ENCODE measurements at places on chromosomes 12 and 14.
A peak's percentile ranks its signal among the peaks of the same experiment; 100 is the strongest.

DNA sequence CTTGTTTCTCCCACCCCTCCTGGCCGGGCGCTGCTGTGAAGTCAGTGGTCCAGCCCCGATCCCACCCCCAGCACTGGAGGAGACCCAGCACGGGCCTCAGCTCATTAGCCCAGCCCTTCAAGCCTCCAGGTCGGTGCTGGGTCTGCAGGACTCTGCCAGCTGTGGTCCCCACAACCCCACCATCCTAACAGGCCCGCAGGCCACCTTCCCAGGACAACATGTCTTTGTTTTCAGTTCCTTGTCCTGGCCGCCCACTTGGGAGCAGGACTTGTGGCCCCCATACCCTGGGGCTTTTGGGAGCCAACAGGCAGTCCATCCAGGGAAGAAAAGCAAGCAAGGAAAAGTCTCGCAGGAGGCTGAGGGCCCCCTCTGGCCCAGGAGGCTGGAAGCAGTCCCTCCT, 60.0 kb downstream of the HRK start:
- no peak for DNase-seq

DNA sequence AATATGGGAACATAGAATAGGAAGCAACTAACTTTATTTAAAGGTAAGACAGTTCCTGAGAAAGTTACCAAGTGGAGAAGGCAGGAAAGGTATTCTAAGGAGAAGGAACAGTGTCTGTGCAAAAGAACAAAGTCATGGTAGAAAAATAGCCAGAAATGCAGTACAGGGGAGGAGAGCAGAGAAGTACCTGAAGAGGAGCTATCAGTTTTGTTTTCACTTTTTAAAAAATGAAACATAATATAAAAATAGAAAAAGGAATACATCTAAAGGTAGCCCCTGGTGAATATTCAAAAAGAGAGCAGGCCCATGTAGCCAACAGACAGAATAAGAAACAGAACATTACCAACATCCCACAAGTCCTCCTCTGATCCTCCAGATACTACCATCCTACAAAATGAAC, 408.7 kb downstream of the ADAMTS20 start:
- no peak for DNase-seq

DNA sequence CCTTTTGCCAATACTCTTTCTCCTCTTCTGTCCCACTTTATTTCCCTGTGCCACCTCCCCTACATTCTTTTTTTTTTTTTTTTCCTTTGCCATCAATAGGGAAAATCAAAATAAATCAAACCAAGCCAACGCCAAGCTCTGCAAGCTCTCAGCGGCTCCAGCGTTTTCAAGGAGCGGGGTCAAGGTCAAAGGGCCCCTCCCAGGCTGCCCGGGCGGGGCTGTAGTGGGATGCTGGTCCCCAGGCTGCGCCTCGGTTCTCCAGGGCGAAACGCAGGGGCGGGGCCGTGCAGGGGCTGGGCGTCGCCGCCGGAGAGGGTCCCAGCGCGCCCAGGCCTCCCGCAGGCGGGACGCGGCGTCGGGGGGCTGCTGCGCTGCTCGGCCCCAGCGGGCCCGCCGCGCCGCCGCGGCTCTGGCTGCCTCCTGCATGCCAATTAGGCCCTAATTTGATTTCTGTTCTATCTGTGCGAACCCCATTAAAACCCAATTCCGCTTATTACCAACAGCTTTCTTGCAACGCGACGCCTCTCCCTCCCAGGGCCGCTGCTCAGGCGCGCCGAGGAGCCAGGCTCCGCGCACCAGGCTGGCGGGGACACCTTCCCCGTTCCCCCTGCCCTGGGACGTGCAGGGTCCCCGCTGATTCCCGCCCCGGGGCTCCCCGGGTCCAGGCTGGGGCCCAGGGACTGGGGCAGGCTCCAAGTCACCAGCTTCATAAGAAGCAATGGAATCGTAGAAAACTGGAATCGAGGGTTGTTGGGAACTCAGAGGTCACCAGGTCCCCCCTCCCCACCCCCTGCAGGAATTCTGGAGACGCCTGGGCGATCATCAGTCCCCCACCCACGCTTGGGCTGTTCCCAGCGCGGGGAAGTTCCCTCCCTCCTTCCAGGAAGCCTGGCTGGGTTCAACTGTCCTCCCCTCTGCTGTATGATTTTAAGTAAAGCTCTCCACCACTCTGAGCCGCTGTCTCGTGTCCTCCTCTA, 50.7 kb upstream of the MAP1LC3B2 start:
- peak; percentile 32 for DNase-seq

GRCh38 chr12:49483619-49484018, 55.2 kb upstream of the KCNH3 start:
- DNase-seq = no peak

- DNase-seq = no peak
These were observed 17.4 kb downstream of the KCNMB4 start for GRCh38 chr12:70383484-70383883.

- no peak for DNase-seq
These were observed 43.6 kb upstream of the CMAS start for GRCh38 chr12:22002430-22002829.

GRCh38 chr12:133221241-133221640, 14.4 kb downstream of the ANHX start:
- DNase-seq = no peak

GRCh38 chr14:50744231-50744630, 76.1 kb upstream of the SAV1 start:
- DNase-seq = no peak

DNA sequence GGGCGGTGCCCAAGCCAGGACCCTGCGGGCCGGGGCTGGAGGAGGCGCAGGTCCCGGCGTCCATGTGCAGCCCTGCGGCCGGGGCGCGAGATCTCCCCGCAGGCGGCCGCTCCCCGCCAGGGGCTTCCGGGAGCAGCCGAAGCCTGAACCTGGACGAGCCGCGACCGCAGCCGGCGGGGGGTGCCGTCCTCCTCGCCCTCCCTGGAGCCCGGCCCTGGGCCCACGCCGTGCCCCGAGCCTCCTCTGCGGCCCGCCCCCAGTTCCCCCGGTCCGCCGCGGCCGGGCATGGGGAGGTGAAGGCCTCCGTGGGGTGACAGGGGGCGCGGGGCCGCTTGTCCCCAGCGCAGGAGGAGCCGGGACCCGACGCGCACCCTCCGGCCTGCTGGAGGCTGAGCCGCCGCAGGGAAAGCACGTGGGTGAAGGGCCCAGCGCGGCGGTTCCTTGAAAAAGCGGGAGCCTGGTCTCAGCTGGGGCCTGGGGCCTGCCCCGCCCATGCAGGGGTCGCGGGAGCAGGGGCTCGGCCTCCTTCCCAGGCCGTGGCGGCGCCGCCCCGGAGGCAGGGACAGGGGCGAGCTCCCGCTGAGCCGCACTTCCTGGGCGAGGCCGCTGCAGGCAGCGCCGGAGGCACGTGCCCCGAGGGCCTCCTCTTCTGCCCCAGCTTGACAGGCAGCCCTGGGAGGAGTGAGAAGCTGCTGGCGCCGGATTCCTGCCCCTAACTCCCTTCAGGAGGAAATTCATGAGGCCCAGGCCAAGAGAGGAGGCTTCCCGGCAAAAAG, 55.6 kb upstream of the PPP2R5C start:
- no peak for DNase-seq

DNA sequence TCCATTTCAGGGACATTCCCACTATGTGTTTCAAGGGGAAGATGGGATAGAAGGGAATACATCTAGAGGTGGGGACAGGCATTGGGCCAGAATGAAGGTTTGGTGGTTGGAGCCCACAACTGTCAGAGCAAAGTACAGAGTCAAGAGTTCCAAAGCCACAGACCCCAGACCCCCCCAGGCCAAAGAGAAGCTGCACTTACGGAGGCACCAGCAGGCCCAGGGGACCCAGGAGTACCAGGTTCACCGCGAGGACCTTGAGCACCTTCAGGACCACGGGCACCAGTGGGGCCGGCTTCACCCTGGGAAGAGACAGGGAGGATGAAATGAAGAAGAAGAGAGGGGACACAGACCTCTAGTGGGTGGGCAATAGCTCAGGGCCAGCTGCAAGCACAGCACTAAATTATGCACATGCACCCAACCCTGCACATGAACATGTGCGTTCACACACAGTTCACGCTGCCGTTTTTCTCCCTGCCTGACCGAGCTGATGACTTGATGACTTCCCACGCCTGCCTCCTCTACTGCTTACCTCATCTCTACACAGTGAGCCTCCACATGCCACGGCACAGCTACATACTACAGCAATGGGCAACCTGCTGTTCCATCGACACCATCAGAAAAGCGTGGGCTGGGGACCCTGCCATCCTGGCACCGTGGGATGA, 16.7 kb downstream of the COL2A1 start:
- no peak for DNase-seq

- no peak for DNase-seq
These were observed 39.9 kb downstream of the INSM2 start for GRCh38 chr14:35573911-35574310.

DNA sequence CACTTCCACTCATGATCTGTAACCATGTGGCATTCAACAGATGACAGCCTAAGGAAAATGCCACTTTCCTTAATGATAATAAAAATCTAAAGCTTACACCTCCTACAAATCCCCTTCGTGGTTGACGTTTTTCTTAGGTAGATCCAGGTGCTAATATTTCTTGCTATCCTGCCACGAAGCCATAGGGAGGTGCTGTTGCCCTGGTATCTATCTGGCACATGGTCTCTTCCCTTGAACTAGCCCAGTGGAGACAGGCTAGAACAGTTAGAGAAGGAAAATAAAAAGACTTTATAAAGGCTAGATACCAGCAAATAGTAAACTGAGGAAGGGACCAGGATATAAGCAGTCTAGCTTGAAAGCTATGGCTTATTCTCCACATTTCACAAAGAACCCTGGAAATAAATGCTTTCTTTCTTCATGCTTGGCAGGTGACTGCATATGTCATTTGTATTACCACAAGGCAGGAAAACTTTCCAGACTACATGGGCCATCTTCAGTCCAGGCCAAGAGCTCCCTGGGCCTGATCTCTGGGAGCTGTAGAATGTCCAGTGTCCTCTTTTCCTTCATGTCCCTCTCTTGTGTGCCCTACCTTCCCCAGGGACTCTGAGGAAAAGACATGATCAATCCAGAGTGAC, 15.3 kb downstream of the SPIC start:
- peak; percentile 50 for DNase-seq

DNA sequence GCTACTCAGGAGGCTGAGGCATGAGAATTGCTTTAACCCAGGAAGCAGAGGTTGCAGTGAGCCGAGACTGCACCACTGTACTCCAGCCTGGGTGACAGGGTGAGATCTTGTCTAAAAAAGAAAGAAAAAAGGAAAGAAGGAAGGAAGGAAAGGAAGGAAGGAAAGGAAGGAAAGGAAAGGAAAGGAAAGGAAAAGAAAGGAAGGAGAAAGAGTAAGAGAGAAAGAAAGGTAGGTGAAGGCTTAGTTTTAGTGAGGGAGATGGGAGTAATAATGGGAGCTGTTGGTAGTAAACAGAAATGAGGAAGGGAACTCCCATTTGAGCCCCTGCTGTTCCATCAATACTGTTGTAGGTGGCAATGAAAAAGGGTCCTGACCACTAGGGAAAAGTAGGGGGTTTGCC, 28.8 kb downstream of the SLC24A4 start:
- DNase-seq = no peak

- DNase-seq = no peak
These were observed 64.4 kb downstream of the TGFB3 start for GRCh38 chr14:75917322-75917945.

- peak; percentile 16 for DNase-seq
These were observed 135.2 kb downstream of the RERGL start for GRCh38 chr12:17954788-17955187.

DNA sequence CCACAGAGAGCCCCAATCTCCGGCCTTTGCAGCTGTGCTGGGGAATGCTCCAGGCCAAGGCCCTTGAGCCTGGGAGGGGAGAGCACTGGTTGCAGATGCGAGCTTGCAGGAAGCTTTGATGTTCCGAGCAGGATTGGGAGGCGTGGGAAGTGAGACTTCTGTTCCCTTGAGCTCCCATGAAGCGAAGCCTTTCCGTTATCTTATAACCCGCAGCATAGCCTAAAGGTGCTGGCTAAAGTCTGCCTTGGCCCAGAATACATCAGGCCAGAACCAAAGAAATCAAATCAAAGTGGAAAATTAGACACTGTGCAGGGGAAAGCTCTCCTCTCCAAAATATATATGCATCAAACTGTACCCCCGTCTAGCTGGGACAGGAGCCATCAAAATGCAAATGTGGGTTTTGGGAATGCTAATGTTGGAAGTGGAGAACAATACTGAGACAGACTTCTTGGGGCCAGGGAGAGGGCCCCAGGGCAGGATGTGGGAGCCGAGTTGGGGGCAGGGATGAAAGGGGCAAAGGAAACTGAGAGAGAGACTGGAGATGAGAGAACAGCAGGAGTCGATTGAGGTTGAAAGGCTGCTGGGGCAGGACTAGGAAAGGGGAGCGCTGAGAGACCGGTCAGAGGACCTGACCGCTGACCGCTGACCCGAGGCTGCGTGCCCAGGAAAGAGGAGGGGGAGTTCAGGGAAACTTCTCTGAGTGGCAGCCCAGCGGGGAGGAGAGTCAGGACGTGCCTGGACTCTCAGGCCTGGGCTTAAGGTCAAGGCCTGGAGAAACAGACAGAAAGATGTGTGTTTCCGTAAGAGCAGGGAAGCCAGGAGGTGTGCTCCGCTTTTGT, 152.2 kb upstream of the PARP11 start:
- no peak for DNase-seq

DNA sequence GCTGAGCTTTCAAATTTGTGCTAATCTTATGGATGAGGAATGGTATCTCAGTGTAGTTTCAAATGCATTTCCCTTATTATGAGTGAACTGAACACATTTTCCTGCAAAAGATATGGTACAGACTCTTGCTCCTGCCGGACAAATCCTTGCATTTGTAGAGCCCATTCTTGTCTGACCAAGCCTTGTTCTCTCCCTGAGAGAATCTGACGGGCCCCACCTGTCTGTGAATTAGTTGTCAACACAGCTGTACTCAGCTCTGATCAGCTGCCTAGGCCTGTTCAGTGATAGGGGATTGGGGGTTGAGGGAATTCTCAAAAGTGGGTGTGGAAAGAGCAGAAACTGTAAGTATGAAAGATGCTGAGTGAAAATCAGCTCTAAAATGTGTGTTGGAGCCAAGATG, 42.8 kb upstream of the SCN8A start:
- DNase-seq = no peak

GRCh38 chr12:65532764-65533163, 254.3 kb downstream of the MSRB3 start:
- no peak for DNase-seq
